ENCODE measurements at places on chromosomes 5 and 9. TPM values are rescaled to one million over a fixed set of nuclear protein-coding genes. Genes with fewer than 3 reads are reported as not detected.

Gene NKD2
- total RNA-seq: 1.1 TPM

Gene UNC5A
- total RNA-seq: 0.75 TPM

- DNase-seq: no peak
Measured at GRCh38 chr5:11222169-11222568, 461.1 kb upstream of the DAP start.

DNA sequence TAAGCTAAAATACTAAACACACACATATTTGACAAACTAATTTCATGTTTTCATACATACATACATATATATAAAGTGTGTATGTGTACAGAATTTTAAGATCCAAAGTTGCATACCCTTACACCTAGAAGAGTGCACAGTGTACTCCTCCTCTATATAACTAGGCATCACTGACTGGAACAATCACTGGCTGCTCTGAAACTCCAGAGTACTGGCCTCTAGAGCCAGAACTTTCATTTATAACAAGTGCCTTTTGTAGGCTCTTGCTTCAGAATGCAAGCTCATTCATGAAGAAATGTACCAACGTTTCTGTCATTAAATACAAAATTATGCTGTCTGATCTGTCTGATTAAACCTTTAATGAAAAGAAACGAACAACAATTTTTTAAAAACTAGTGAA lies 4.0 kb downstream of the LEAP2 start:
- no peak for DNase-seq

- DNase-seq: no peak
Measured at GRCh38 chr5:160685695-160686094, 166.3 kb downstream of the ATP10B start.
